ENCODE measurements at places on chromosomes 6 and 20. TPM values are rescaled to one million over a fixed set of nuclear protein-coding genes. Genes with fewer than 3 reads are reported as not detected.

DNA sequence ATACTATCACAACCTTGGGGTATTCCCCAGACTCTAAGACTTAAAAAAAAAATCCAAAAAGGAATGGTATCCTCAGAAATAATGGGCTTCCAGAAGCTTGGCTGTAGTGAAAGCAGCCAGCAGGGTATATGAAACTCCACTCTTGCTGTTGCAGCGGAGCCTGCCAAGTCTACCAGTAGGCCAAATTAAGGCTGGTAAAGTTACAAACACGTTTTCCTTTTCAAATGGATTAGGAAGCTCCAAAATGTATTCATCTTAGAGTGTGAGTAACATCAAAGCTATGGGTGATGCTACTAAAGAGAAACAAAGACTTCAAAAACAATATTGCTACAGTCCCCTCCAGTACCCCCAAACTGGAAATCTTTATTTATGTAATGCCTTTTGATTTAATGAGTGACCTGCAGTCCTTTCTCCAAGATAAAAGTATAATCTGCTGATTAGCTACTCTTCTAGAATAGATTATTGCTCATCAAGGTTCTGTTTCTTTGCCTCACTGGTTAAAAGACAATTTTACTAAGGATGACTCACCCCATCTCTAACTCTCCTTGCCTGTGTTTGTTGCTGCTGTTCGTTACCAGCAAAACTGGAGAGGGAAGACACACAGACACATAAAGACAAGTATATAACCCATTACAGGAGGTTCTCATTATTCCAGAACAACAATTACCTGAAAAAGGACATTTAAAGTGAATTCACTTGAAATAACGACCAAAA, 84.9 kb downstream of the BTBD9 start:
- DNase-seq: no peak

DNA sequence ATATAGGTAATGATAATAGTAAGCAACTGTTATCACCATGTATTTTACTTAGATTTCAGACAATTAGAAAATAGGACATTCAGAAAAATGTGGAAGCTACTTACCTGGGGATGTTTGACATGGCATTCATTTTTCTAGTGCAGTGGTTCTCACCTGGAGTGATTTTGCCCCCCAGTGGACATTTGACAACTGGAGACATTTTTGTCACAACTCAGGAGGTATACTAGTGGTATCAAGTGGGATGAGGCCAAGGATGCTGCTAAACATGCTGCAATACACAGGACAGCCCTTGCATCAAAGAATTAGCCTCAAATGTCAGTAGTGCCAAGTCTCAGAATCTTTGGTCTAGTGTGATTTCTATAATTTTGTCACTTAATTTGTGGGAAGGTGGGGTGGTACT, 36.1 kb downstream of the NUS1 start:
- DNase-seq: no peak

The DLL1 gene
- total RNA-seq: 35.9 TPM

The RNF182 gene
- 15.3 TPM for total RNA-seq

The MUCL3 gene
- total RNA-seq: 0.03 TPM
